ENCODE measurements at places on chromosomes 12 and 14. TPM values are rescaled to one million over a fixed set of nuclear protein-coding genes. Genes with fewer than 3 reads are reported as not detected.

The SLC10A1 gene
- not detected for total RNA-seq

The IGF1 gene
- total RNA-seq, result 1.4 TPM

The GNB3 gene
- total RNA-seq, result 1.8 TPM

The OR4E2 gene
- total RNA-seq, result 0.12 TPM

The HOXC4 gene
- total RNA-seq, result 0.18 TPM

The GPRC5D gene
- not detected for total RNA-seq

The PLEKHD1 gene
- 0.05 TPM for total RNA-seq

The SERPINA10 gene
- not detected for total RNA-seq

The KRT7 gene
- total RNA-seq, result 8.0 TPM

The BMP4 gene
- not detected for total RNA-seq

The SLC2A3 gene
- total RNA-seq, result 521 TPM

The USP15 gene
- 122 TPM for total RNA-seq

The GPR68 gene
- 4.6 TPM for total RNA-seq

The KRT75 gene
- not detected for total RNA-seq

The GCN1 gene
- total RNA-seq, result 114 TPM

The MIPOL1 gene
- total RNA-seq, result 0.23 TPM

The SERPINA1 gene
- 1.5 TPM for total RNA-seq

The KERA gene
- not detected for total RNA-seq

The POTEM gene
- total RNA-seq, result not detected

The DLGAP5 gene
- total RNA-seq, result 90.2 TPM

The ANAPC7 gene
- total RNA-seq, result 64.8 TPM
